ENCODE measurements at places on chromosomes 2 and 18.
A peak's percentile ranks its signal among the peaks of the same experiment; 100 is the strongest.

GRCh38 chr2:157155992-157156391, 101.5 kb upstream of the GALNT5 start:
- DNase-seq: no peak

- DNase-seq: no peak
Measured at GRCh38 chr2:174004905-174005605, 39.9 kb upstream of the SP3 start.

DNA sequence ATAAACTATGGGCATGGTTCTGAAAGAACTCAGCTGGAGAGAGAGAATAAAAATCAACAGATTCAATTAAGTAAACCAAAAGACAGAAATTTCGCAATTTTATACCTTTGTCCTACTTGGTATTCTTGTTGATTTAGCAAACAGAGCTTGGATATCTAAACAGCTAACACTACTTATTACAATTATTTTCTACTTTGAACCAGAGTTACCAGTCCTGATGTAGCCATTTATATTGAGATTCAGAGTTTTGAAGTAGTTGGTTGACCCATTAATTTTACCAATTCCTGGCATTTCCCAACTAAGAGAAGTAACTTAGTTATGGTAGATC, 48.9 kb downstream of the ASXL2 start:
- no peak for DNase-seq

- no peak for DNase-seq
Measured at GRCh38 chr2:20425884-20426283, 21.0 kb upstream of the RHOB start.

DNA sequence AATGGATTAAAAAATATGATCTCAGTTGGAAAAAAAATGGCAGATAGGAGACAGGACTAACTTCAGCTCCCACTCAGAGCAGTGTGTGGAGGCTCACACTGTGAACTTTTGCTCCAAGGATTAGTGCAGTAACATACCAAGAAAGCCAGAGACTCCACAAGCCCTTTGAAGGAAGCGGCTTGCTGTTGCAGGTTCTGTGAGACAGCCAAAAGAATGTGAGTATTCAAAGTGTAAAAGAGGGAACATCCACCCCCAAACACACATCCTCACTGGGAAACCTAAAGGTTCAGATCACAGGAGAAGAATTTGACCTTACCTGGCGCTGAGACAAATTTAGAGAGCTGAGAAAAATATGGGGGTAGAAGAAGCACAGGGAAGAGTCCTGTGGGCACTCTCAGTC, 77.5 kb downstream of the FAM171B start:
- DNase-seq: no peak

- DNase-seq: no peak
Measured at GRCh38 chr2:187655001-187655400, 100.8 kb upstream of the TFPI start.

DNA sequence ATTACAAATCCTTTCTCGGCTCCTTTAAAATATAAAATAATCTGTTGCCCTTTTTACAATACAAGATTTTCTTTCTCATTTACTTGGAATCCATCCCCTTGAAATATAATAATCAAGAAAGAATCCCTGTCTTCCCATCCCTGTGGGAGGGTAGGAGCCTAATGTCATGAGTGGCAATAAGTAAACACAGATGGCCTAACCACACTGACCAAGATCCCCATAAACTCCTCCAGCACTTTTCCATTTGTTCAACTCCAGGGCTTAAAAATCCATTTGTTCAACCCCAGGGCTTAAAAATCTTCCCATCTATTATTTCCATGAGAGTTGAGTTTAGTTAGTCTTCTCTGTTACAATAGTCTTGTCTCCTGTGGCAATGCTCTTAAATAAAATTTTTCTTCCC, 297.6 kb downstream of the CDH7 start:
- no peak for DNase-seq

- no peak for DNase-seq
Measured at GRCh38 chr18:39184176-39184575, 1618.6 kb upstream of the CELF4 start.

GRCh38 chr2:71380665-71381064, 49.1 kb downstream of the ZNF638 start:
- no peak for DNase-seq

DNA sequence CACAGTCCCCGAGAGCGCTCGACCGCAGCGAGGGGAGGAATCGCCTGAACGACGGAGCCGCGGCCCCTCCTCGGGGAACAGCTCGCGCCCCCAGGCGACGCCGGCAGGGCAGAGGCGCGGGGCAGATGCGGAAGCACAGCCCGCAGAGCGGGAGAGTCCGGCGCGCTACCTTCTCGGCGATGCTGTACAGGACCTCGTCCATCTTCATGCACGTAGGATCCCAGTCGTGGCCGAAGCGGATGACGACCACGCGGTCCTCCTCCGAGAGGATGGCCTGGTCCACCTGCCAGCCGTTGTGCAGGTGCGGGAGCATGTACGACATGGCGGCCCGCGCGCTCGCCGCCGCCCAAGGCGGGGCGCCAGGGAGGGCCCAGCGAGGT, 302 bp downstream of the TXNL4A start:
- DNase-seq: peak; percentile 36

GRCh38 chr18:23058746-23059415, 76.4 kb upstream of the CABLES1 start:
- no peak for DNase-seq

- DNase-seq: no peak
Measured at GRCh38 chr18:66252703-66253102, 351.2 kb downstream of the CDH19 start.

GRCh38 chr2:170271340-170271739, 93.4 kb downstream of the MYO3B start:
- peak; percentile 16 for DNase-seq

DNA sequence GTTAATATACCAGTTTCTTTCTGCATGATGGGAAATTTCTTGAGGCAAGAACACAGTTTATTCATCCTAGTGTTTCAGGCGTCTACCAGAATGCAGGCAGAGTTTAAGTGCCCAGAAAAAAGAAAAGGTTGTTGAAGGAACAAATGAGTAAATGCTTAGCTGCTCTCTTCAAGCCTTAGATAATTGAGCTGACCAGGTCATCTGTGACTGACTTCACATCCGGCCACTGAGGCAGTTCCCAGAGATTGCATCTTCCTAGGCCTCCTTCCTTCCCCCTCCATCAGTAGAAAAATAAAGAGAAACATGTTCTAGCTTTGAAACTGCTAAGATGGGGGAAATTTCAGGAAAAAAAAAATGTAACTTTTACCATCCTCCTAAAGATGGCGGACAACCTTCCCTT, 9.4 kb upstream of the TMEM163 start:
- DNase-seq: no peak

GRCh38 chr18:34880403-34880802, 160.8 kb upstream of the MAPRE2 start:
- no peak for DNase-seq

DNA sequence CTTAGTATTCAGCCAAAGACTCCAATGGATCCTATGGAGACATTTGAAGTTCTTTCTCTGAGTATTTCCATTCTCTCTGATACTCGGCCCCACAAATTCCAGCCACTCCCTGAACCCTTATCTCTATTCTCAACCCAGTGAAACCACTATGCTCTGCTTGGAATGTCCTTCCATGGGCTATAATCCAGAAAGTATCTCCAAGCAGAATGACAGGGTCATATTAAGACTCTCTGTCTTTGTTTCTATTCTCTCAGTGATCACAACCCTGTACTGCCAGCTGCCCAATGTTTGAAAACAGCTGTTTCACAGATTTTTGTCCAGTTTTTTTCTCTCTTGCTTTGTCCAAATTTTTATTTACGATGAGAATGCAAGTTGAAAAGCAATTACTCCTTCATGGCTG, 21.9 kb downstream of the CHMP3 start:
- DNase-seq: no peak

- DNase-seq: no peak
Measured at GRCh38 chr2:4530231-4530630, 826.9 kb downstream of the DCDC2C start.

DNA sequence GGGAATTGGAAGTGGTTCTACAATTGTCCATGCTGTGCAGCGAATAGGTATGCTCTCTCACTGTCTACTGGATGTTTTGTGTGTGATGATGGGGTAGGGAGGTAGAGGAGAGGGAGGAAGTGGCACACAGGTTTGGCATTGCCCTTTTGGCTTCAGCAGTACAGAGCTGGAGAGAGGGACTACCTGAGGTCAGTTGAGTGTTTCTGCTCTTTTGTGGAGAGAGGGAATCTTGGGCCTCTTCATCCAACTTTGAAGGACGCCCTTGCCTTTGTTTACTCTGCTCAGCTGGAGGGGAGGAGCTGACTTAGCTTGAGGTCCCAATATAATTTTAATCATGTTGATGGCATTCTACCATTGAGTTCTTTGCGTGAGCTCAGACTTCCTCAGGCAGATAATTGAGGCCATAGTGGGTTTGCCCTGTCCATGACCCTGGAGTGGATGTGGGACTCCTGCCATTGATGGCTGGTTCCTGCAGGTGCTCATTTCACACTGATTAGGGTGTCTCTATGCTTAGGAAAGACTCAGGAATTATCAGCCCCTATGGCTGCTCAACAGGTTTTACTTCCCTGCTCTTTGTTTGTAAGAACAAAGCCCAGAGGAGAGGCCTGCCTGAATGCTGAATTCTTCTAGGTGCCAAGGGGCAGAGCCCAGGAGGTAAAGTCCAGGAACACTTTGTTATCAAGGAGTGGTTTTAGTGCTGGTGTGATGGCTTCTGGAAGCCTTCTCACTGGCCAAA, 7.2 kb downstream of the RPIA start:
- no peak for DNase-seq

DNA sequence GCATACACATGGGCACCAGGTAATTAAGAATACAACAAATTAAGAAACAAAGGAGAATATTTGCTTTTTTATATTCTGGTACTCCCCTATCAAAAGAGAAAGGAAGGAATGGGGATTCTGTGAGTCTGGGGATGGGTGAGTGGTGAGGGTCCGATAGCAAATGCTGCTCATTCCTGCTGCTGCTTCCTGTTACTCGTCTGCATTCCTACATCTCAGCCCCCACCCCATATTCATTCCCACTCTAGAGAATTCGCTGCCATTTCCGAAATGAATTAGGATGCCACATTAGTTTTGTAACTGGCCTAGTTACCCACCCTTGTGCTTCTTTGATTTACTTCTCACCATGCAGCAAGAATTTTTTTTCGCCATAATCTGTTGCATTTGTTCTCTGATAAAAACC, 1905.3 kb upstream of the PIK3C3 start:
- no peak for DNase-seq

- DNase-seq: no peak
Measured at GRCh38 chr2:168804214-168804613, 1.8 kb downstream of the NOSTRIN start.

DNA sequence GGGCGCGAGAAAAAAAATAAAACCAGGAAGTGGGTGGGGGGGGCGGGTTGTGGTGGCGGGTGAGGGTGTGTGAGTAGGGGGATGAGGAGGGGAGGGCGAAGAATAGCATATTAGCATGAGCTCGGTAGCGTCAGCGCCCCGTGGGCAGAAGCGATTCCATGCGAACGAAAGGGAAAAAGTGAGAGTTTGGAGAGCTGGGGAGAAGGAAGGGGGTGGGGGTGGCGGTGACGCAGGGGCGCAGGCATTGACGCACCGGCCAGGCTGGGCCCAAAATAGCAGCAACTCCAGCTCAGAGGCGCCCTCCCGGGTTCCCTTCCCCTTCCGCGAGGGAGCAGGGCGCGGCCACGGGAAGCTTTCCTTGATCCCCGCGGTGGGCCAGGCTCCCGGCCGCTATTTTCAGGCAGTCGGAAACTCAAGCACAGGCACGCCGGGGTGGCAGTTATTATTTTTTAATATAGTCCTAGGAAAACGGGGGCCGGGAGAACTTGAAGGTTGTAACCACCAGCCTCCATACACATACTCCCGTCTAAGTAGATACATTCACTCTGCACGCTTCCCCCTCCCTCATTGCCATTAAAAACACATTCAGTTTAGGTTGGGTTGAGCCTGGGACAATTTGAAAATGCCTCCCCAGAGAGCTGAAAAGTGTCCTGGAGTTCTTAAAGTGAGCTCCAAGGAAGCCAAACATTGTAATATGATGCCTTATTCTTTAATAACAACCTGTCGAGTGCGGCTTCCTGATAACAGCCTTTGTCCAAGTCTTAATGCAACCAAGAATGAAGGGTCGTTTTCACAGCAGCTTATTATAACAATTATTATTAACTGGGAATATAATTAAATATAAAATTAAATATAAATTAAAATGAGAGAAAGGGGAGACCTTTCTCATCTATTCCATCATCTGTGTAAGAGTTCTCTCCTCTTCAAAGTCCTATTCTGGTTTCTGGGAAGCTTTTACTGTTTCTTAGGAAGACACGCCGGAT, 2.3 kb upstream of the NR4A2 start:
- peak; percentile 23 for DNase-seq

DNA sequence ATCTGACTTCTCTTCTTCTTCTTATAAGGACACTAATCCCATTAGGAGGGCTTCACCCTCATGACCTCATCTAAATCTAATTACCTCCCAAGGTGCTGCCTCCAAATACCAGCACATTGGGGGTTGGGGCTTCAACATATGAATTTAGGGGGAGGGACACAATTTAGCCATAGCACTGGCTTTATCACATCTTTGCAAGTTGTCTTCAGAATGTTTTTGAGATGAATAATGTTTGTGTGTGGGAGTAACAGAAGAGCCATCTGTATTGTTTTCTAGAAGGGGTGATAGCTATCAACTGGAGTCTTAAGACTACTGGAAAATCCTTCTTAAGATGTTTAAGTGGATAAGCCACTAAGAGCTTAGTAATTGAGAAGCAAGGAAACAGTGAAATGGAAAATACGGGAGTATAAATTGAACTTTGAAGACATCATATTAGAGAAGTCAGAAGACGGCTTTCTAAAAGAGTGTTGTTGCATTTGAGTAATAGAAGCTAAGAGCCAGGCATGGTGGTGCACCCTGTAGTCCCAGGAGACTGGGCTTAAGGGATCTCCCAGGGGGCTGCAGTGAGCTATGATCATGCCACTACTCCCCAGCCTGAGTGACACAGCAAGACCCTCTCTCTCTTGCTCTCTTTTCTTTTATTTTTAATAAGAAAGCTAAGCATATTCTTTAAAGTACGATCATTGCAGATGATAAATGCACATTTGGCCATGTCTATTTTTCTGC, 32.6 kb upstream of the B3GNT2 start:
- no peak for DNase-seq

DNA sequence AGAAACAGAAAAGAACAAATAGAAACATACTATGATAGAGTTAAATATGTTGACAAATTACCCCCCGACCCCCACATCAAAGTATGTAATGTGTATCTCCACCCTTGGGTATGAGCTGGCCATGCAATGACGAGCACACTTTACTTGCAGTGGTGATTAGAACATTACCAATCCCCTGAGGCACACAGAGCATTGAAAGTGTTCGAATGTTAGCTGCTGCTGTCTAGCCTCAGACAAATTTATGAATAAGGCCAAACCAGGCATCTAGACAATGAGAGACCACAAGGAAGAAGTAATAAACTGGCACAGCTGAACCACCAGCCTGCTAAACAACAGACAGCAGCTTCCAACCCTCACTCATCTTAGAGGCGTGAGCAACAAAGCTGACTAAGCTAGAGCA, 380.5 kb downstream of the DSEL start:
- no peak for DNase-seq

- DNase-seq: peak; percentile 72
Measured at GRCh38 chr18:44682871-44683221, 2.2 kb downstream of the SETBP1 start.
